Coronary artery (tissue), 2 donors: ENCODE measurements at places on chromosomes 5 and 9.

DNA sequence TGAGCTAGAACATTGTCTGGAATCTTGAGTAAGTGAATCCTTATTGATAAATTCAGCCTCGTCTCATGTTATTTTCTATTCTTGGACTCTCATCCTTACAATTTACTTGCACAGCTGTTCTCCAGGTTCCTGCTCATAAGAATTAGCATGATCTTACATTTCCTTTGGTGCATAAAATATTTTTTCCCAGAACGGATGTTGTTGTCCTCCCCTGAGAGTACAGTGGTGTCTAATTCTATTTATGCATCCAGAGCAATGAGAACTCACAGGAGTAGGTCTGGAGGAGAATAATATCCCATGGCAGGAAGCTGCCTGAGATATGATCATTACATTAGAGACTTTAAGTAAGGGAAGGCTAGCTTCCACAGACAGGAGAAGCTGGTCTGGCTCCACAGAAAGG is 178.4 kb upstream of the MAST4 start:
- no peak for DNase-seq

DNA sequence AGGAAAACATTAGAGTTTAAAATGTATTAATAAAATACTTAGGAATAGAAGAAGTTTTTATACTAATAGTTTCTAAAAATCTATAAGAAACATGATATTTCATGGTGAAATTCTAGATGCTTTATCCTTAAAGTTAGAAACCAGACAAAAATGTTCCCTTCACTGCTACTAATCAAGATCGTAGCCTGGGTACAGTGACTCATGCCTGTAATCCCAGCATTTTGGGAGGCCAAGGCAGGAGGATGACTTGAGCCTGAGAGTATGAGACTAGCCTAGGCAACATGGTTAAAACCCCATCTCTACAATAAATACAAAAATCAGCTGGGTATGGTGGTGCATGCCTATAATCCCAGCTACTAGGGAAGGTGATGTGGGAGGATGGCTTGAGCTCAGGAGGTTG is 30.4 kb upstream of the KLF9 start:
- no peak for DNase-seq

- DNase-seq: peak; percentile 59
Measured at GRCh38 chr5:5306696-5307095, 115.8 kb upstream of the ICE1 start.

GRCh38 chr5:91145333-91145620 is 237.8 kb downstream of the ARRDC3 start:
- no peak for DNase-seq

- DNase-seq: no peak
Measured at GRCh38 chr5:68315679-68316271, 100.2 kb downstream of the PIK3R1 start.

- no peak for DNase-seq
Measured at GRCh38 chr9:103277240-103277639, 282.1 kb downstream of the CYLC2 start.

GRCh38 chr5:57338068-57338867 is 144.3 kb downstream of the ACTBL2 start:
- no peak for DNase-seq

DNA sequence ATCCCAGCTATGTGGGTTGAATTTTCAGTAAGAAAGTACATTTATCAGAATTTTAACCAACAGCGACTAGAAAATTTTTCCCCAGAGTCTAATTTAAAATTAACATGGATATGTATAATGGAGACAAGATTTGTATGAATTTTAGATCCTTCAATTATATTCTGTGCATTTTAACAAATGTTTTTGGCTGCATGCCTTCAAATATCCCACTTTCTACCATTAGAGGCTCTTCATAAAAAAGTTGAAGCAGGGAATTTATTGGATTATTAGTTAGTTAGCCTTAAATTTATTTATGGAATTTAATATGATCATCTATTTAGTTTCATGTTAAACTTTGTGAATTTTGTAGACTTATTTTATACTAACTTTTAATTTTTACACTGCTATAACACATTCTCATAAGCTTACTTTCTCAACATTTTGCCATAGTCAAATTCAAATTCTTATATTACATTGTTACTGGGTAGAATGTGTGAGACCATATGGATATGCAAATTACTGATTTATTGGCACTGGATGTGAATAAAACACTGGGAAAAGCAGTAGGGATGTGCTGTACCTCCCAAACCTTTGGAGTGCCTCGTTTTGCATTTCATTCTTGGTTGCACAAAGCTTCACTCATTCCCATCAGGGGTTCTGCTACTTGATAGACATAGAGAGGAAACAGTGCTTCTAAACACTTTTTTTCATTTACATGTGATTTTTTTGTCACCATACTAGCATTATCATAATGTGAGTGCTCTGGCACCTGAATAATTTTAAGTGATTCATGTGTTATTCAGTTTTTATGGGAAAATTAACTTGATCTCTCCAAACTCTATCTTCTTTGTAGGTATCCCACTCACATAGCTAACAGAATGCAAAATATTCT is 491.8 kb upstream of the COX7C start:
- DNase-seq: no peak

DNA sequence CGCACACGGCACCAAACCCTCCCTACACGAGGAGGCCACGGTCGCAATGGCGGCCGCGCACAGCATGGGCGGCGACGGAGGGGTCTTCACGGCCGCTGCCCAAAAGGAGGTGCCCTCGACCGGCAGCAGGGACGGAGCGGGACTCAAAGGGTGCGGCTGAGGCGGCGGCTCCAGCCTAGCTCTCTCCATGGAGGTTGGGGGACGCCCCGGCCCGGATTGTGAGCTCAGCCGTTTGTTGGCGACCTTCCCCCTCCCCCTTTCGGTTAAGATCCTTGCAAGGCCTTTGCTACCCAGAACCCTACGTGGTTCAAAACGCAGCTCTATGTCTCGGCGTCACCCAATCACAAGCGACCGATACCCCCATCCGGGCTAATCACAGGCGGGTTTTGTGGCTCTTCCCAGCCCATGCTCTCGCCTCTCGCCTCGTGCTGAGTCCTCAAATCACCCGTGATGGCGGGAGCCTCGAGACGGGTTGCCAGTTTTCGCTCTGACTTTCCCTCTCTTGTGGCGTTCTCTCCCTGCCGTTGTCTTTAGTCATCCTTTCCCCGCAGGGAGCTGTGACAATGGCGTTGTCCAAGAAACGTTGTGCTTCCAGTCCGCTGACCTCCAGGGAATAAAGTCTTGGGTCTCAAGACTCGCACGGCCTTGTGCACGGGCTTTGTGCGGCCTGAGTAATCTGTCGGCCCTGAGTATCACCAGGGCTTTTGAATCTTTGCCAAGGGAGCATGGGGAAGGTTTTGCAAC is 19.5 kb downstream of the C5orf52 start:
- no peak for DNase-seq

GRCh38 chr5:29077451-29077850 is 2039.1 kb upstream of the CDH9 start:
- DNase-seq: no peak

DNA sequence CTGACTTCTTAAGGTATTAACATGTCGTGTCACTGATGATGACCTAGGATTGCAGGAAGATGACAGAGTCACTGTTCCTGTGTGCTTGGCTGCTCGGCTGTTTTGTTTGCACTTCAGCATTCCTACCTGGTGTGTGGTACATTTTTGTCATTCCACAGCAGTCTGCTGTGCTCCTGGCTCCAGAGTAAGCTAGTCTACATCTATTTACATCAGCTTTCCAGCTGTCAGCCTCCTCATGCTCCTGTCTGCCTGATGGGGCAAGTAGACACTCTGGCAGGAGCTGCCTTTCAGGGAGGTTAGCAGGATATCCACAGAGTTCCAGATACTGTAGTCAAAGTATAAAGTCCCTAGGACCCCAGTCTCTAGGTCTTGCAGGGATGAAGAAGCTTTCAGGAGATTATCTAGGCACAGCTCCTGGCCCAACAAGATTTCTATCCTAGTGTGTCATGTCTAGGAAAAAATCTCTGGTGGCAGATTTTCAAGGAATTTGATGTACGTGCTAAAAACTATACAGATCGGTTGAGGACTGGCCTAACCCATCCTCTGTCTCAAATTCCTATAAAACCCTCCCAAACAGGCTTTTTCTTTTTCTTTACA is 28.4 kb downstream of the RUSC2 start:
- no peak for DNase-seq

DNA sequence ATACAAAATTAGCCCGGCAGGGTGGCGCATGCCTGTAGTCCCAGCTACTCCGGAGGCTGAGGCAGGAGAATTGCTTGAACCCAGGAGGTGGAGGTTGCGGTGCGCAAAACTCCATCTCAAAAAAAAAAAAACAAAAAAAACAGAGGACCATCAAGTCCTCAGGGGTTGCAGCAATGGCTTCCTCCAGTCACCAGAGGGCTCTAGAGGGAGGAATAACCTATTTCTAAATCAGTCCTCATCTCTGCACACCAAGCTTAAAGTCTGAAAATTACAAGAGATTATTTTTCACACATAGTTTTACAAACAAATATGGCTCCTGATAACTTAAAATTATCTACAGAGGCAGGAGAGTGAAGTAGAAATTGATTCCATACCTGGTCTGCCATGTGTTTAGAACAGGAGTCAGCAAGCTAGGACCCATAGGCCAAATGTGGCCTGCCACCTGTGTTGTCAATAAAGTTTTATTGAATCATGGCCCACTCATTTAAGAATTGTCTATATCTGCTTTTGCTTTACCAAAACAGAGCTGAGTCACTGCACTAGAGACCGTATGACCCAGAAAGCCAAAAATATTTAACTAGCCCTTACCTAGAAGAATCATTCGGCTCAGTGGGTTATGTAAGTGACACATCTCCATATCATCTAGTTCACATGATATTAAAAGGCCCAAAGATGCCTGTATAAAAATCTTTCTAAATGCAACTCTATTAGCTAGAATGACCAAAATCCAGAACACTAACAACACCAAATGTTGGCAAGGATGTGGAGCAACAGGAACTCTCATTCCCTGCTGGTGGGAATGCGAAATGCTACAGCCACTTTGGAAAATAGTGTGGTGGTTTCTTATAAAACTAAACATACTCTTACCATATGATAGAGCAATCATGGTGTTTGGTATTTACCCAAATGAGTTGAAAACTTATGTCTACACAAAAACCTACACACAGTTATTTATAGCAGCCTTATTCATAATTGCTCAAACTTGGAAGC is 207.7 kb downstream of the FRMD3 start:
- DNase-seq: no peak

- DNase-seq: no peak
Measured at GRCh38 chr5:145471831-145472612, 363.1 kb downstream of the PRELID2 start.

DNA sequence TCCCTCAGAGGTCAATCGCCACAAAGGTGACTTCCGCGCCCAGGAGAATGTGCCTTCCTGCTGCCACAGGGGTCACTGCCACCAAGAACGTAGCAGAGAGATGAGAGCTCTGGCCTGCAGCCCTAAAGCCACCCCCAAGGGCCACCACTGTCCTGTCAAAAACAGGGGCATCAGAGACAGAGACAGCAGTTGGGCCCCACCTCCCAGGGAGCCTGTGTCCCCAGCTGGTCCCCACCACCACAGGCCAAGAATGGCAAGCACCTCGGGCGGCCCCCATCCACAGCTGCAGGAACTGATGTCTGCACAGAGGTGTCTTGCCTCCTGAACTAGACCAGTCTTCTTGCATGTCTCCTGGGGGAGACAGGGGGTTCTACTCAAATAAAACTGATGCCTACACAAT is 5.8 kb downstream of the SPATA31E1 start:
- no peak for DNase-seq

DNA sequence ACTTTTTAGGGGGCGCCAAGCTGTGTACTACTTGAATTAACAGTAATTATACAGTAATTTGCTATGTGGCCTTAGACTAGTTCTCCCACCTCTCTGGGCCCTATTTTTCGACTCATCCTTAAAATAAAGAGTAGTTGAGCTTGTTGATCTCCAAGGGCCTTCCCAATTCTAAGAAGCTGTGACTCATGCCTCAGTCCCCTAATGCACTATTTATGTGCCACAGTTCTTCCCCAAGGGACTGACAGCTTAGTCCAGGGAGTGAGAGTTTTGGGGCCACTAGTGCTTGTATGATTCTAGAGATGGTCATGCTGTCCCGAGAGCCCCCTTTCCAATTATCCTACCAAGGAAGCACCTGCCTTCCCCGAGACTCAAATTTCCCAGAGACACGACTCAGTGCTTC is 149.7 kb downstream of the PAPPA start:
- DNase-seq: no peak

- DNase-seq: no peak
Measured at GRCh38 chr9:134396825-134397224, 70.6 kb downstream of the RXRA start.

GRCh38 chr5:113435575-113435974 is 786 bp upstream of the TSSK1B start:
- DNase-seq: no peak

GRCh38 chr9:35609001-35609819 is 4.1 kb downstream of the TESK1 start:
- DNase-seq: peak; percentile 73

GRCh38 chr5:126364206-126364902 is 58.9 kb upstream of the GRAMD2B start:
- DNase-seq: no peak

DNA sequence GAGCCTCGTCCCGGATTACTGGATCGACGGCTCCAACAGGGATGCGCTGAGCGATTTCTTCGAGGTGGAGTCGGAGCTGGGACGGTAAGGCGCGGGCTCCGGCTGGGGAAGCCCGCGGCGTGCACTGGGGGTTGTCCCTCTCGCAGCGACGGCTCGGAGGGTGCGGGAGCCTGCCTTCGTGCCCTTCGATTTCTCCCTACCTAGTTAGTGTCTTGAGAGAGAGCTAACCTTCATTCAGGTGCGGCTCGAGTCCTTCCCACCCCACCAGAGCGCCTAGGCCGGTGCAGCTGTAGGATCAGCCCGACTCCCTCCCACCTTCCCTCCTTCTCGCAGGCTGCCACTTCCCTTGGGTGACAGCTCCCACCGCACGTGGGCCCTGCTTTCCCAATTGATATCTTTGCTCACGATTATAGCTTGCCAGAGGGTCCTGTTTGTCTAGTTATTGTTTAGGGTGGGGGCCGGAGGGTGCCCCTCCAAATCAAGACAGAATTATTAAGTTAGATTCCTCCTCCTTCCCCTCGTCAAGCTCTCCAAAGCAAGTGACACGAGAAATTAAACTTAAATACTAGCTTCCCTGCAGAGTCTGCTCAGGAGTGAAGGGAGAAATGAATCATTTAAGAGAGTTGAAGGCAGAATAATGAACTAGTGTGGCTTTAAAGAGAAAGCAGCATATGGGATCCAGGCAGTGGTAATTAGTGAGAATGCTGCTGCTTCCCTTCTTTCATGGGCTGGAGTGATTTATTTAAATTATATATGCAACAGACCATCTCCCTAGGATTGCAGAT is 569 bp downstream of the CAMK4 start:
- peak; percentile 73 for DNase-seq

GRCh38 chr5:124234770-124235562 is 511.5 kb downstream of the ZNF608 start:
- DNase-seq: no peak

DNA sequence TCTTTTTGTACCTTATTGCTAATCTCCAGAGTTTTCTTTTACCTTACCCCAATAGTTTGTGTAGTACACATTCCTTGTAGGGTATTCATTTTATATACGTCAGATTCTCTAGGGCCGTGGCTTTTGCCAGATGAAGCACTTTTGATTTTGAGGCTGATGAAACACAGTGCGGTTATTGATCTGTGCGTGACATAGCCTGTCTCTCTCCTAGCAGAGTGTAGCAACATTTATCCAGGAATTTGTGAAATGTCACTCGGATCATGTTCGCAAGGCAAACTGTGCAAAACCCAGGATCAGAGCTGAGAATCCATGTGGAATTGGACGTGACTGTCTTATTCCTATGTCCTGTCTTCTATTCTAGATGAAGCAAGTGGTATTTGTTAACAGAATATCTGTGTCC is 142.0 kb upstream of the SH3GL2 start:
- no peak for DNase-seq

- no peak for DNase-seq
Measured at GRCh38 chr5:126919566-126919965, 110.8 kb downstream of the MARCHF3 start.
